ENCODE measurements at places on chromosomes 7 and 10.
A peak's percentile ranks its signal among the peaks of the same experiment; 100 is the strongest.

DNA sequence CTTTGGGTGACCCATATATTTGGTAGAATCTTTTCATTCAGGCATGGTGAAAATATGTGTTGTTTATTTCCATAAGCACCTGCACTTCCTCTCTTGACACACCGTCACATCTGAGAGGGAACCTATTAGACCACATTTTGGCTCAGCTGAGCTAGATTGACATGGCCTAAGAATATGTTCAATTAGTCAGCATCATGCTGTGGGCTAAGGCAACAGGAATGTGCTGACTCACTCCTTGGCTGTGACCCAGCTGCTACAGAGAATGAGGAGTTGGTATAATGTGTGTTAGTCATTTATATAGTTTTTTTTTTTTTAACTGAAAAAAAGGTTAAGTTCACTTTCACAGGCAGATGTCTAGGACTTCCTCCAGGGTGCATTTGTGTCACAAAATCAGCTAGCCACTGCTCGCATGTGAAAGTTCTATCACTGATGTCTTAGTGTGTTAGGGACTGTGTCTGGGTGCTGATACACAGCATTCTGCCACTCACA, 180.6 kb downstream of the SEMA3E start:
- peak; percentile 8 for DNase-seq

DNA sequence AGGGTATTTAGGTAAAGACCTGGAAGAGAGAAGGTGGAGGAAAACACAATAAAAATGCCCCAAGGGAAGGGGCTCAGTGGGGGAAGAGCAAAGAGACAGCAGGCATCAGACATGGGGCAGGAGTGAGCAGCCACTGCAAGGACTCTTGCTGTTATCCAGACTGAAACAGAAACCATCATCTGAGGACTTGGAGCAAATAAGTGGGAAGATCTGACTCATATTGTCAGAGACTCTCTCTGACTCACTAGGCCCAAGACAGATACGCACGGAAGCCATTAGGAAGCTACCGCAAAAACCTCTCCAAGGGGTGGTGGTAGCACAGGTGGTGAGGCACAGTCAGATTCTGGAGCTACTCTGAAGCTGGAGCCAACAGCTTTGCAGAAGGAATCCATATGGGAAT, 110.7 kb downstream of the RNF32 start:
- DNase-seq, result no peak

GRCh38 chr10:80144067-80144695, 11.7 kb downstream of the PLAC9 start:
- DNase-seq, result no peak

DNA sequence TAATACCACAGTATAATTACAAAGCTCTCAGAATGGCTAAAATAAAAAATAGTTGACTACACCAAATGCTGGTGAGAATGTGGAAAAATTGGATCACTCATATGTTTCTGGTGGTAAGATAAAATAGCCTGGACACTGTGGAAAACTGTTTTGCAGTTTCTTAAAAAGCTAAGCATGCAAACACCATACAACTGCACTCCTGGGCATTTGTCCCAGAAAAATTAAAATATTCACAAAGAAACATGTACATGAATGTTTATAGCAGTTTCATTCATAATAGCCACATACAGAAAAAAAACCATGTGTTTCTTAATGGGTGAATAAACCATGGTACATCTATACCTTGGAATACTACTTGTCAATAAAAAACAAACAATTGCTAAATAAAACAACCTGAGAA, 172.9 kb downstream of the AHR start:
- no peak for DNase-seq

DNA sequence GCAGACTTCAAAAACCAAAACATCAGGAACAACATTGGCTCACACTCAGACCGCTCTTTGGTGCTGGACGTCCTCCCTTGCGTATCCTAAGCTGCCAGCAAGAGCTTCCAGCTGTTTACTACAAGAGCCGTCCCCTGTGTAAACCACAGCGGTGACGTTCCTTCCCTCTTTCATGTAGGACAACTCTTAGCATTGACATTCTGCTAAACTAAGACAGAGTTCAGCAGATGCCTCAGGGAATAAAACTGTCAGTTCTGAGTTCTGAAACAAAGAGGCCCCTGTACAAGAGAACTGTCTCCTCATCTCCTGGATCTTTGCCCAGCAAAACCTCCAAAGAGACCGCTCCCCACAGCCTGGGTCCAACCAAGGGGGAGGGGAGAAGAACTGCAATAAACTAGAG, 57.8 kb upstream of the OPALIN start:
- DNase-seq, result peak; percentile 40

GRCh38 chr7:96253441-96253840, 68.5 kb downstream of the SLC25A13 start:
- no peak for DNase-seq

GRCh38 chr7:43586251-43586900, 3.5 kb downstream of the STK17A start:
- DNase-seq, result no peak

GRCh38 chr7:144026203-144026883, 22.4 kb upstream of the OR2A5 start:
- no peak for DNase-seq

GRCh38 chr7:156143158-156143557, 330.9 kb upstream of the SHH start:
- no peak for DNase-seq

DNA sequence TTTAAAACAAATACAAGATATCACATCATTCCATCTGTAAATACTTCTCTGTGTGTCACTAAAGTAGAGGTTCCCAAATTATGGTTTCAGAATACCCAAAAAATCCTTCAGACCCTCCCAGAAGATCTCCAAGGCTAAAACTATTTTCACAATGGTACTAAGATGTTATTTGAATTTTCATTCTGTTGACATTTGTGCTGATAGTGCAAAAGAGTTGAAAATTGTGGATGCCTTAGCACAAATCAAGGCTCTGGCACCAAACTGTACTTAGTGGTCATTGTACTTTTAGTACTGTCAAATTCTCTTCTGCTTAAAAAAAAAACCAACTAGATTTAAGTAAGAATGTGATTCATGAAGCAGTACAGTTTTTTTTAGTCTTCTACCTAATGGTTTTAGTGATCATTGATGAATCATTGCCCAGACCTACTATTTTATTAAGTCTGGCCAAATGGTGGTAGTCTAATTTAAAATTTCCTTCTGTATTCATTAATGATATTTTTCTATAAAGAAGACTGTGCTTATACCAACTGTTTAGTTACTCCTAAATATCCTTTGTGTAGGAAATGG, 50.5 kb downstream of the TPST1 start:
- no peak for DNase-seq

- DNase-seq, result no peak
These were observed 438.8 kb downstream of the HTR7 start for GRCh38 chr10:90418869-90419652.

GRCh38 chr7:22566176-22566575, 66.2 kb upstream of the STEAP1B start:
- DNase-seq, result no peak

- DNase-seq, result no peak
These were observed 116.5 kb upstream of the KCND2 start for GRCh38 chr7:120156476-120156875.

GRCh38 chr7:131537571-131537978, 18.9 kb downstream of the PODXL start:
- no peak for DNase-seq

DNA sequence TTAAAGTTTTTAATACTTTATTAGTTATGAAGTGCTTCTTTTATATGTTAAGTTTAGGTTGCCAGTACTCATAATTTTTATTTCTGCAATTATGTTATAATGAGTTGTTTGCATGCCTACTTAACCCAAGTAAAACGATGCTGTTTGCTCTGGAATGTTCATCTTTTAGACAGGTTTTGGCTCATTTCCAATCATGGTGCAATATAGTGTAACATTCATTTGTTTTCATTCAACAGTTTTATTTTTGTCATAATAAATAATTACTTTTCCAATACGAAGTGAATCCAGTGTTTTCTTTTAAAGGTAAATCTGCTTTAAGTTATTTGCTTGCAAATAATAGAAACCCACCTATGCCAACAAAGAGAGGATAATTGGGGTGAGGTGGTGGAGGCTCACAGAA, 22.1 kb downstream of the ARL5B start:
- DNase-seq, result no peak

DNA sequence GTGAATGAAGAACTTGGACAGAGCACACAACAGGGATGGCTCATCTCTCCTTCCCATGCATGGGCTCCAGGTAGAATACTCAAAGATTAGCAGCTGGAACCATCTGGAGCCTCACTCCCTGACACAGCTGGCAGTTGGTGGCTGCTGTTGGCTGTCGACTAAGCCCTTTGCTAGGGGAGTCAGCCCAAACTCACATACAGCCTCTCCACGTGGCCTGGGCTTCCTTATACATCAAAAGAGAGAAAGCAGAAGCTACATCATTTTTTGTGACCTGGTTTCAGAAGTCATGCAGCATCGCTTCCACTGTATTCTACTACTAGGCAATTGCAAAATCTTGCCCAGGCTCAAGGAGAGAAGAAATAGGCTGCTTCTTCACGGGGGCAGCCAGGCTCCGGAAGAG, 24.4 kb downstream of the ASNS start:
- DNase-seq, result no peak

DNA sequence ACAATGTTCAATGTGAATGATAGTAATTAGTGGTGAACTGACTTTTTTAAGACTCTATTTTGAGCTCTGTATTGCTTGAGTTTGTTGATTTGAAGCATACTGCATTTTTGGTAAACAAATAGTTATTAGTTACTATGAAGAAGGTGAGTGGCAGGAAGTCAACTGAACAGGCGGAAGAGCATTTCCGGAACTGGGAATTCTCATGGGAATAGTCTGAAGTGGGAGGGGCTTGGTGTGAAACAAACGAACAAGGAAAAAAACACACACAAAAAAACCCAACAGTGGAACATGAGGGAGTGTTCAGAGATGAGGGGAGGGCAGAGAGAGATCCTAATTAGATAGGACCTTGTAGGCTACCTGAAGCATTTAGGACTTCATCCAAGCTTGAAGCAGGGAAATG, 43.9 kb upstream of the C1QL3 start:
- DNase-seq, result no peak

DNA sequence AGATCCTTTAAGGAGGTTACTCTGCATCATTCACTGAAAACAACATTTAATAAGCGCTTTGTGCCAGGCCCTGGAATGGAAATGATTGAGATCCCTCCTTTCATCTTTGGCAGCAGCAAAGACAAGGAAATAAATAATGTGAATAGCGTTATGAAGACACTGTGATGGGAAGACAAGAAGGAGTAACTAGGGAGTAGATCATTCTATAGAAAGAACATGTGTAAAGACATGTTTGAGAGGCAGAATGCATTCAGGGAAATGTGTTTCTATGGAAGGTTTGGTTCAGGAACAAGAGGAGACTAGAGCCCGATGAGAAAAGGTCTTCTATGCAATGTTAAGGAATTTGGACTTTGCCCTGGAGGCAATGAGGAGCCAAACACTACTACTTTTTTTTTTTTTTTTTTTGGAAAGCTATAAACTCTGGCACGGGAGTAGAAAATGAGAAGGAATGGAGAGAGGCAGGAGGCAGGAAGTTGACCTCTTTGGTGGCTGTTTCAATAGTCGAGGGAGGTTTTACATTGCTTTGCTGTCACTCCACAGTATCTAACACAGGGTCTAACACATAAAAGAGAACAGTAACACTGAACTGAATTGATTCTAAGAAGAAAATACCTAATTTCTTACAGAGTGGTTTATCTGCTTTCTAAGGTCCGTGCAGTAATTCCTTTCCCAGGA, 44.9 kb downstream of the SMURF1 start:
- DNase-seq, result no peak

GRCh38 chr7:37089972-37090371, 358.7 kb downstream of the ELMO1 start:
- DNase-seq, result no peak

- DNase-seq, result no peak
These were observed 138.8 kb downstream of the ADARB2 start for GRCh38 chr10:1598393-1599153.
